ENCODE measurements at places on chromosomes 12 and 14. TPM values are rescaled to one million over a fixed set of nuclear protein-coding genes. Genes with fewer than 3 reads are reported as not detected.

Gene FITM1
- total RNA-seq, result not detected

Gene OLR1
- not detected for total RNA-seq

Gene SPPL3
- total RNA-seq, result 18.8 TPM

Gene KRT3
- total RNA-seq, result 0.33 TPM

Gene FOXM1
- total RNA-seq, result 88.6 TPM

Gene TSHR
- not detected for total RNA-seq

Gene SSPN
- total RNA-seq, result 11.9 TPM

Gene KCNJ8
- total RNA-seq, result 1.0 TPM

Gene ETFBKMT
- total RNA-seq, result 0.52 TPM

Gene CLEC12A
- total RNA-seq, result not detected

Gene TROAP
- total RNA-seq, result 103 TPM

Gene CCDC177
- not detected for total RNA-seq

Gene MGP
- total RNA-seq, result 2.1 TPM

GRCh38 chr14:32313844-32314376 lies 15.2 kb upstream of the AKAP6 start:
- no peak for DNase-seq

GRCh38 chr14:79044894-79045624 lies 874.9 kb downstream of the NRXN3 start:
- DNase-seq, result peak; percentile 97

GRCh38 chr12:48388460-48388859 lies 37.7 kb upstream of the ZNF641 start:
- DNase-seq, result peak; percentile 37

- no peak for DNase-seq
These were observed 14.4 kb upstream of the SPSB2 start for GRCh38 chr12:6887460-6887859.

GRCh38 chr14:73261520-73262426 lies 24.5 kb downstream of the PAPLN start:
- no peak for DNase-seq

DNA sequence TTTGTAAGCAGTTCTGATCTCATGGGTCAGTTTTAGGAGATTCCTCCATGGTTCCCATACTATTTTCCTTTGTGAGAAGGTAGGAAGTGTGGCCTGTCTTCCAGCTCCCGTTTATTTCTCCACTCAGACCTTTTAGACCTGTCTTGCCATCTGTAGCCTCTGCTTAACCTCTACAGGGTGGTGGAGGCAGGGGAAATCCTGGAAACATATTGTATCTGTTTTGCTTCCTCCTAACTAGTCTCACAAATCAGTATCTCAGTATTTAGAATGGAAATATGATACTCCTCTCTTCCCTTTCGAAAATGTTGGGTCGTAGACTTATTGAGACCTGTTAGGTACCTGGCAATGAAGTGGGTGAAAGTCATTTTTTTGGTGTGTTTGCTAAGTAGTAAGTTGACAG lies 399.4 kb upstream of the RGS6 start:
- no peak for DNase-seq

GRCh38 chr14:71741241-71741640 lies 191.0 kb upstream of the RGS6 start:
- DNase-seq, result no peak

DNA sequence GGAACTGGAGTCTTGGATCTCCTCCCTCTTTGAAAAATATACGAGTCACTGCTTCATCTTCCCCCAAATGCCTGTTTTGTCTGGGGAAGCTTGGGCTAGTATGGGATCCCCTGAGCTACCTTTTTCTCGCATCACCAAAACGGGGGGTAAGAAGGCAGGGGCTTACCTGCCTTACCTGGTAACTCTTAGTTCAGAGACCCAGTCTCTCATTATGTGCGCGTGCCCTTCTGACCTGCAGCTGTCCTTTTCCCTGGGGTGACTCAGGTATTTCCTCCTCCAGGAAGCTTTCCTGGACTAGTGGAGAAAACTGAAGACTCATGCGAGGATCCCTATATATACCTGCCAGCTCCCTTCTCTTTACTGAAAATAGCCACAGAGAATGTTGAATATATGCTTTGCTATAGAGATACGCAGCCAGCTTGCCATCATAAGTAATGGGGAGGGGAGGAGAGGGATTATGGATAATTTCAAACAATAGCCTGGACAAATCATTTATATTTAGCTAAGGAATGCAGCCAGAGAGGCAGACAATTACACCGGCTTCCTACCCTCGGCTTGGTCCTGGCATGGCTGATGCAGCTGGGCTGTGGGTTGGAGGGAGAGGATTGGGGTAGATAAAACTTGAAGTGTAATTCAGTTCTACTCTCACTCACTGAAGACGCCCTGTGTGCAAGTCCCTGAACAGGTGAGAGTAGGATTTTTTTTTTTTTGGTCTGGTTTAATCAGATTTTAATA lies 1.1 kb downstream of the TSPAN9 start:
- DNase-seq, result no peak

- peak; percentile 96 for DNase-seq
These were observed 54.7 kb upstream of the OTOGL start for GRCh38 chr12:80044694-80045046.

- DNase-seq, result no peak
These were observed 42.3 kb downstream of the ARMH4 start for GRCh38 chr14:58109744-58110143.

- no peak for DNase-seq
These were observed 322.4 kb upstream of the DCN start for GRCh38 chr12:91505006-91505405.

DNA sequence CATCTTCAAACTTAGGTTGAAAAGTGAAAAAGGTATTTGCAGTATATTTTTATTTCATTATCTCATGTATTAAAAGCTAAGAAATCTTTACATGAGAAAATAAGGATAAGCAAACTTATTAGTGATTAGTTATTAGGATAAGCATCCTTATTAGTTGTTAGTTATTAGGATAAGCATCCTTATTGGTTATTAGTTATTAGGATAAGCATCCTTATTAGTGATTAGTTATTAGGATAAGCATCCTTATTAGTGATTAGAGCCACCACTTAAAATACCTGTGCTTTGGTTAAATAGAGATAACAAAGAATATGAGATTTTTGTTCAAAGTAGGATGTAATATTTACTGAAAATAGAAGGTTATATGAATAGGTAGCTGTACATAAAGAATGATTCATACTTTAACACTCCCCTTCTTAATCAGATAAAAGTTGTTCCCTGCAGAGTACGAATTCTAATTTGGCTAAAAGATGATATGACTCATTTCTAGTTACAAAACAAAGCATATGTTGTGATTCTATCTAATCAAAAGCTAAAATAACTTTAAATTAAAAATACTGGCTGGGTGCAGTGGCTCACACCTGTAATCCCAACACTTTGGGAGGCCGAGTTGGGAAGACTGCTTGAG lies 56.4 kb downstream of the KDM5A start:
- DNase-seq, result no peak

GRCh38 chr14:81122326-81122725 lies 98.4 kb downstream of the GTF2A1 start:
- DNase-seq, result no peak

DNA sequence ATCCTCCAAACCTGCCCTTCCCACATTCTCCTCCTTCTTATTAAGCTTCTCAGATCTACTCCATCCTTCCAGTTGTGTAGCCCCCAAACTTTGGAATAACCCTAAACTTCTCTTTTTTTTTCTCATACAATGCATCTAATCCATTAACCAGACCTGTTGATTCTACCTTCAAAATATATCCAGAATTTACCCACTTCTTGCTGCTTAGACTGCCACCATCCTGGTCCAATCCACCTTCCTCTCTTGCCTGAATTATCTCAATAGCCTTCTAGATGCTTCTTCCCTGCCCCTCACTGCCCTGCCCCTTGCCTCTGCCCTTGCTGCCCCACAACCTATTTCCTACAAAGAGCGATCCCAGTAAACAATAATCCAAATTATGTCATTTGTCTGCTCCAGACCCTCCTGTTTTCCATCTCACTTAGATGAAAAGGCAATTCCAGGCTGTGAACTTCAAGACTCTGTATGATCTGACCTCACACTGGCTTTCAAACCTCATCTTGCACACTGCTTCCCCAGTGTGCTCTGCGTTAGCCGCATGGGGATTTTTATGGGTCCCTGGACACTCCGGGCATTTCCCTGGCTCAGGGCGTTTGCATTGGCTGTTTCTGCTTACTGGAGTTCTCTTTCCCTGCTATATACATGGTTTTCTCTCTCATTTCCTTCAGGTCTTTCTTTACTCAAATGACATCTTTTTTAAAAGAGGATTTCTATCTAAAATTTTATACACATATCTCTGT lies 42.6 kb upstream of the HIF1A start:
- no peak for DNase-seq

GRCh38 chr14:98844456-98844855 lies 427.5 kb downstream of the BCL11B start:
- no peak for DNase-seq

DNA sequence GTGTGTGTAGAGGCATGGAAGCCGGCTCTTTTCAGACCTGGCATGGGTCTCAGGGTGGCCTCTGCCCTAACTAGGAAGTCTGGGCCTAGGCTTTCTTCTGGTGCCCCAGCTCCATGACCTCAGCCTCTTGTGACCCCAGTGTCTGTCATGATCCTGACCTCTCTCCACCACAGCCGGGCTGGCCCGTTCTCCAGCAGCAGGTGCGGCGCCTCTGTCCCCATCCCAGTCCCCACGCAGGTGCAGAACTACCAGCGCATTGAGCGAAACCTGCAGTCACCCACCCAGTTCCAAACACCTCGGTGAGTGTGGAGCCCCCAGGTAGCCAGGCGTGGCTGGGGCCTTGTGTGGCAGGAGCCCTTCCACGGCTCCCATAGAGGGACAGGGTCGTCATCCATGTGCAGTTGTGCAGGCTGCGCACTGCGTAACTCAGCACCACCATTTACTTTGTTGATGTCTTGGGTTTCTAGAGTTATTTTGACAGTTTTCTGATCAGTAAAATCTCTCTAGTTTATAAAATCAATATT lies 14.8 kb upstream of the PUS1 start:
- no peak for DNase-seq

DNA sequence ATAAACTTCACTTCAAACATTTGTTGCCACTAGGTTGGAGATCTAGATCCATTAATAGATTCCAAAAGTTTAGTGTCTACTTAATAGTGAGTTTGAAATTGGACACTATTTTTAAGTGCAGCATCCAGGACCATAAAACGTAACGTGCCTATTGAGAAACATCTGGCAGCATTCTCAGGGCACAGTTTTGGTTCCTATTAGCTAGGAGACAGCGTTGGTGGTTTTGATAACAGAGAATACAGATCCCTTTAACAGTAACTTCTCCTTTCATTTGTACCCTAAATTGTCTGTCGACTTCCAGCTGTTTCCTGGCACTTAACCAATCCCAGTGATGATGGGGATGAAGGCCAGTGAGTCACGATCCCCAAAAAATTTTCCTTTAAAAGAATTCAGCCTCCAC lies 25.8 kb downstream of the KCNK10 start:
- no peak for DNase-seq

GRCh38 chr14:60272177-60272576 lies 23.2 kb downstream of the PPM1A start:
- peak; percentile 30 for DNase-seq
